NCI-H187 treated with DMSO at 0.1 percent for 48 hours (cell line): ENCODE measurements at places on chromosomes 13 and 19.

DNA sequence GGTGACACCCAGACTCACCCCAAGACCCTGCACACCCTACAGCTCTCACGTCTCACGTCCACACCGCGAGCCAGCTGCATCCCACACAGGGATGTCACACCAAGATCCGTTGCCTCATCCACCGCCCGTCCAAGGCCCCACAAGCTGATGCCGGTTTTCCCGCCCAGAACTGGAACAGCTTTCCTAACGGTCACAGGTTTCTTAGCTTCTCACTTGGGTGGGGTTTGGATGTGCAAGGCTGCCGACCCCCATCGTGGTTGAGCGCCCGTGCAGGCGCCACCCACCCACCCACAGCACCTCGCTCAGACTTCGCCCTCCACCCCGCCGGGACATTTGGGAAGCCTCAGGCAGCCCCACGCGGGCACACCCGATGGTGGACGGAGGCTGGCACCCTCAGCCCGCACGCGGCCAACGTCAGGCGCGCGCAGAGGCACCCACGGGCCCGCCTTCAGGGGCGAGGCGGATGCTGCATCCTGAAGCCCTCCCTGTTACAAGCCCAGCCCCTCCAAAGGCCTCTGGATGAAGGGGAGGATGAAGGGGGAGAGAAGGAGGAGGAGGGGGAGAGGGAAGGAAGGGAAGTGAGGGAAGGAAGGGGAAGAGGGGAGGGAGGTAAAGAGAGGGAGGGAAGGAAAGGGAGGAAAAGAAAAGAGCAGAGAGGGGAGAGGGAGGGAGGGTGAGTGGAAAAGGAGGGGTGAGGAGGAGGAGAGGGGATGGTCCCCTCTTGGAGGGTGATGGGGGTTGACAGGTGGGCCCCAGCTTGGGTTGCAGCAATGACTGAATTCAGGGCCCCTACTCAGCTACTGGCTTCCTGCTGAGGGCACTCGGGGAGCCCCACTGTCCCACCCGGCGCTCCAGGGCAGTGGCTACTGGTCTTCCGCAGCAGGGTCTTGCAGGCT is 12.8 kb downstream of the ONECUT3 start:
- DNase-seq: no peak

DNA sequence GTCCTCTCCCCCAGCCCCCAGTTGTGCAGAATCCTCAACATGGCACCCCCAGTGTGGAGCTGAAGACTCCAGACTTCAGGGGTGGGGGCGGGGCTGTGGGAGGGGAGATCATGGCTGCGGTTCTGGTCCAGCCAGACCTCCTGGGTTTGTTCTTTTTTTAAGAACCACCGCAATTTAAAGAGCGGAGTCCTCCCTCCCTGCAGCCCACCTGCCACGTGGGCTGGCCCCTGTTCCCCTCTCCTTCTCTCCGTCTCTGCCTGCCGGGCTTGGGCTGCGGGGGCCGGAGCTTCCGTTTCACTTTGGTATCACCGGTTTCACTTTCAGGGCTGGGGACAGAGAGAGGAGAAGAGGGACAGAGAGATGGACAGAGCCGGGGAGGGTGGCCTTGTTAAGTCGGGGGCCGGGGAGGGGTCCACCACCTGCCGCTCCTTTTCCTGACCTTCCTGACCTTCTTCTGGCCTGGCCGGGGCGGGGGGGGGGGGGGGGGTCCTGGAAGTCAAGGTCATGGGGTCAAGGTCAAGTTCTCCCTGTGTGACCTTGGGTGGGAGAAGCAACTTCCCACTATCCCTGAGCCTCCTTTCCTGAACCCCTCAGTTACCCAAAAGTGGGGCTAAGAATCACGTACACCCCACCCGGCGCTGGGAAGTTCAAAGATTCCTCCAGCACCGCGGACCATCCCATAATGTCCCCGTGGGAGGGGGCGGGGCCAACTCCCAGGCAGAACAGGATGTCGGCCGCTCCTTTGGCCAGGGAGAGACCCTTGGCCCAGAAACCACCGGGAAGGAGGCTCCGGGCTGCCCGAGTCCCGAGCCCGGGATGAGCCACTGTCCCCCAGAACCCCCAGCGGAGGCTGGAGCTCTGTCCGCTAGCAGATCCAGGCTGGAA is 11.3 kb upstream of the ZBTB7A start:
- DNase-seq: no peak

GRCh38 chr19:27674701-27675100 is 1538.2 kb downstream of the UQCRFS1 start:
- no peak for DNase-seq

GRCh38 chr13:110044551-110045111 is 258.2 kb upstream of the IRS2 start:
- DNase-seq: peak; percentile 74

DNA sequence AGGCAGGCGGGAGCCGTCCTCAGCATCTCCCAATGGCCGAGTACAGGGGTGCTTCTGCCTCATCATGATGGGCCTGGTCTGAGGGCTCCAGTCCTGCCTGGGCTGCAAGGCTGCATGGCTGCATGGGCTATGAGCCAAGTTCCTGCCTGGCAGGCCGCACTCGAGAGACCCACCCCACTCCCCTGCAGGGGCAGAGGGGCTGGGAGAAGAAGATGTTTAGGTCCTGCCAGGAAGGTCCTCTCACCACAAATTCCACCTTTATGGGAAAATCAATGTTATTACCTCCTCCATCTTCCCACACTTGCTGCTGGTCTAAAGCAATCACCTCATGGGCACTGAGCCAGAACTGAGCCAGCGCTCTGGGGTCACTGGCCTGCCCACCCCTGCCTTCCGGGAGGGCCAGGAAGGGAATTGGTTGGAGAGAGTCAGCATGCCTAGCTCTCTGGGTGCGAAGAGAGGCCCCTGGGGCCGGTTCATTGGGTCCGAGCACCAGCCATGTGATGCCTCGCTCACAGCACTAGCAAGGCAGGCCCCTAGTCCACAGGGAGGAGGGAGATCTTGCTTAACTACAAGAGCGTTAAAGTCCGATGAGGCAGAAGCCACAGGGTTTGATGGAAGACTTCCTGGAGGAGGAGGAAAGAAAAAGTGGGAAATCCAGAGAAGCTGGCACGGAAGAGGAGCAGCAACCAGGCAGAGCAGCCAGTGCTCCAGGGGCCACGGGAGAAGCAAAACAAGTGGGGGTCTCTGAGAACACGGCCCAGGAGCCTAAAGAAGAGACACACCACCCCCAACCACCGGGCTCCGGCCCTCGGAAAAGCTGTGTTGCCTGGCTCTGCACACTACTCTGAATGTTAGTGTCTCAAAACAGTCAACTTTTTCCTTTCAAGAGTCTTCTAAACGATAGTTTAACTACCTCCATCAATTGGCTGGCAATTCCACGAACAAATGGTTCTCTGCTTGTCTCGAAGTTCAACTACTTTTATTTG is 63.1 kb downstream of the CEBPG start:
- no peak for DNase-seq

- no peak for DNase-seq
Observed at GRCh38 chr13:85887406-85887805, 88.2 kb upstream of the SLITRK6 start.

GRCh38 chr13:35769812-35770211 is 293.3 kb upstream of the MAB21L1 start:
- no peak for DNase-seq

DNA sequence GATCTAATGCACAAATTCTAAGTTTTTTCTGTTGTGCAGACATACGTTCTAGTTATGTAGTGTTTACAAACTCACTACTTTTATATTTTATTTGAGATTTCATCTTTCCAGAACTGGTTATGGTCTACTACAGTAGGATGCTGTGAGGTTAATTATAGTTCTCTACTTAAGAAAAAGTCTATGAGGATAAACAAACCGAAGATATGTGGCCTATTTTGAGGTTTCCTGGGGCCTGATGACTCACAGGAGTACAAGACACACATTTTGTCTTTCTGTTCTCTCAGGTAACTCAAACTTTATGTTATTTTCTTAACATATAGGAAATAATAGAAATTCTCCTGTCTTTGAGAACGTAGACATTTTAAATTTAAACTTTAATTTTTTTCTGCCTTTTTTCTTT is 45.1 kb downstream of the PCDH20 start:
- DNase-seq: no peak

DNA sequence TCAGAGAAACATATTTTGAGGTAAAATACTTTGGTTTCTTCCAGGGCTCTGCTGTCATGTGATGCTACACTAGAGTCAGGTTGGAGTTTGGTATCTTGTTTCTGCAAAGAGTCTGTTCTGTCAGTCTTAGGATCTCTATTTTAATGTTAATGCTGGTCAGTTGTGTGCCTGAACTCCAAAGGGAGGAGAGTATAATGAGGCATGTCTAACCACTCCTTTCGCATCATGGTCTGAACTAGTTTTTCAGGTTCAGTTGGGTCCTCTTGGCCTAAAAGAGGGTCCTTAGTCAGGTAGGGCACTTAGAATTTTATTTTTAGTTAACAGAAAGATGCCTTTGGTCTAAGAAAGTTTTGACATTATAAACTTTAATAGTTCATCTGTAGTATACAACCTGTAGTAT is 78.2 kb downstream of the FNDC3A start:
- DNase-seq: no peak

DNA sequence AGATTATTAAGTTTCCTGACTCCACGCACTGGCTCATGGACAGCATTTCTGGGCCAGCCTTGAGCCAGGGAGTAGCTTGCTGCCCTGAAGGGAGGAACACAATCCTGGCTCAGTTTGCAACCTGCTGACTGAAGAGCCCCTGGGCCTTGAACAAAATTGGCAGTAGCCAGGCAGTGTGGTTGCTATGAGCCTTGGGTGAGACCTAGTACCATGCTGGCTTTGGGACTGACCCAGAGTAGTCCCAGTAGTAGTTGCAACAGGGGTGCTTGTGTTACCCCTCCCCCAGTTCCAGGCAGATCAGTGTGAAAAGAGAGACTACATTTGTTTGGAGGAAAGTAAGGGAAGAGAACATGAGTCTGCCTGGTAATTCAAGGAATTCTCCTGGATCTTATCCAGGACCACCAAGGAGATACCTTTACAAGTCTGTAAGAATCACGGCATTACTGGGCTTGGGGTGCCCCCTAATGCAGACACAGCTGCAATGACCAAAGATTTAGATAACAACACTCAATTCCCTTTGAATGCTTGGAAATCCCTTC is 22.0 kb downstream of the ITGBL1 start:
- no peak for DNase-seq
